Nasal cavity respiratory epithelium epithelial cell of viscerocranial mucosa (primary cell): ENCODE measurements at places on chromosomes 12 and 14. TPM values are rescaled to one million over a fixed set of nuclear protein-coding genes. Genes with fewer than 3 reads are reported as not detected.

CNIH1 gene
- 59.5 and 99.9 TPM in 2 replicates for total RNA-seq

BICDL1 gene
- total RNA-seq = 15.7 and 46.9 TPM in 2 replicates

ZFHX2 gene
- total RNA-seq = under 0.01 and 0.43 TPM in 2 replicates

PRKCH gene
- 32.8 and 47.8 TPM in 2 replicates for total RNA-seq

SYCP3 gene
- total RNA-seq = under 0.01 and 0.36 TPM in 2 replicates
